H54 (cell line): ENCODE measurements at places on chromosomes 2 and 18.

DNA sequence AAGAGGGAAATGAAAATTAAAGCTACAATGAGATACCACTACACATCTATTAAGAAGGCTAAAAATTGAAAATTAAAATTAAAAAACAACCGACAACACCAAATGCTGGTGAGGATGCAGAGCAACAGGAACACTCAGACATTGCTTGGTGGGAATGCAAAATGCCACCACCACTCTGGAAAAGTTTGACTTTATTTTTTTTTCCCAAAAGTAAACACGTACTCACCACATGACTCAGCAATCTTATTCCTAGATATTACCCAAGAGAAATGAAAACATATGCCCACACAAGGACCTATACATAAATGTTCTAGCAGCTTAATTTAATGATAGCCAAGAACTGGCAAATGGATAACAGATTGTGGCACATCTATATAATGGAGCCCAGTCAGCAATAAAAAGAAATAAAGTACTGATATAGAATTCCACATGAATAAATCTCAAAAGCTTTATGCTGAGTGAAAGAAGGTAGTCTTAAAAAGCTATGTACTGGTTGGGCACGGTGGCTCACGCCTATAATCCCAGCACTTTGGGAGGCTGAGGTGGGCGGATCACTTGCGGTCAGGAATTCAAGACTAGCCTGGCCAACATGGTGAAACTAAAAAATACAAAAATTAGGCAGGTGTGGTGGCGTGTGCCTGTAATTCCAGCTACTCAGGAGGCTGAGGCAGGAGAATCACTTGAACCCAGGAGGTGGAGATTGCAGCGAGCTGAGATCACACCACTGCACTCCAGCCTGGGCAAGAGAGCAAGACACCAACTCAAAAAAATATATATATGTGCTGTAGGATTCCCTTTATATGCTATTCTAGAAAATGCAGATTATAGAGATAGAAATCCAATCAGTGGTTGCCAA lies 4.2 kb upstream of the PROC start:
- DNase-seq, result no peak

GRCh38 chr2:58098254-58099095 lies 51.9 kb downstream of the VRK2 start:
- no peak for DNase-seq

- DNase-seq, result peak; percentile 35
Observed at GRCh38 chr2:55771612-55772011, 78.0 kb upstream of the PNPT1 start.

DNA sequence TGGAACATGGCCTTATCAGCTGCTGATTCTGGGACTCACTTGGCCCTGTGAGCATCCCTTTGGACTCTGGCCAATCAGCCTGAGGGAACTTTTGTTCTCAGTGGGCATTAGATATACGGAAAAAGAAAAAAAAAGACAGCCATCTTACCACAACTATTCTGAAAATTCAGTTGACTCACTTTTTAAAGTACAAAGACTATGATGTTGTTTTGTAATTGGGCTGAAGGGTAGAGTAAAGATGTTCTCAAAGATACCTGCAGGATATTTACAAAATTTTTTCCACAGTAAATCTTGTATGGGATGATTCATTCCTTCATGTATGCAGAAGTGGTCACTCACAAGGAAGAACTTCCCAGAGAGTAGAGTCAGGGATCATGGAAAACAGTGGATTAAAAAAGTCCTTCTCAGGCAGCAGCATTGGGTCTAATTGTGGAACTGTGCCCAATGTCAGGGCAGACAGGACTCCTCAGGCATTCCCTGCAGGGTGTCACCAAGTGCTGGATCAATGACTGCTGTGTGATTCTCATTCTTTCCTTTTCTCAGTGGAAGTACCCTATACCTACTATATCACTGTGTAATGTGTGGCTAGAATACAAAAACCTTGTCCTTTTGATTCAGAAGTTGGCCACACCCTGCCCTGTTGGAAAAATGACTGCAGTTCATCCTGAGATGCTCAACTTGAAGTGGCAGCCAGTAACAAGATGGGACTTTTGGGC lies 35.4 kb downstream of the SULT1C4 start:
- peak; percentile 44 for DNase-seq

DNA sequence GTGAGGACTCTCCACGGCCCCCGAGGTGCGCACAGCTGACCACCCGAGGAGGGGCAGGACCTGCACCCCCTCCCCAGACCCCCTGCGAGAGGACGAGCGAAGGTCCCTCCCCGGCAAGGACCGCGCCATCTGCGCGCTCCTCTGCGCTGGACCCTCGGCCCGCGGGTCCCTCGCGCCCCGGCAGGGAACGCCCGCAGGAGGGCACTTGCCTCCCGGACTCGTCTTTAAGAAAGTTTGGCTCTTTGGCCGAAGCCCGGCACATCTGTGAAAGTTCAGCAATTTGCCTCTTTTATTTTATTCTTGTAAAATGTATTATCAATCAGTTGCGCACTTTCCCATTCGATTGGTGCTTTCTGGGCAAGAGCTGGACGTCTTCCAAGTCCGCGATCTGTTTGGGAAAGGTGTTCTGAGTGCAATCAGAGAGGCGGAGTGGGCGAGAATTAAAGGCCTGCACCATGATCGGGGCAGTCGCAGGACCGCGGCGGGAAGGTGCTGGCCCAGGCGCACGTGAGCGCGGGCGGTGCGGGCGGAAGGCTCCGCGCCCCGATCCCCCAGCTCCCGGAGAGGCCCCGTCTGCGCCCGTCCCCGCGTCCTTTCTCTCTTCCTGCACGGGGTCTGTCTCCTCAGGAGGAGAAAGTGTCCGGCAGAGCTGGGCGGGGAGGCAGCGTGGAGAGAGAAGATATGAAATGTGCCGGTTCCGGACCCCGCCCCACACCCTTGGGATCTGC lies 1.6 kb upstream of the ALKAL2 start:
- no peak for DNase-seq
